ENCODE measurements at places on chromosomes 7 and 10. TPM values are rescaled to one million over a fixed set of nuclear protein-coding genes. Genes with fewer than 3 reads are reported as not detected.

FZD1 gene
- 12.1 TPM for total RNA-seq

SUFU gene
- total RNA-seq, result 8.0 TPM

EMX2 gene
- total RNA-seq, result 0.42 TPM

DNA sequence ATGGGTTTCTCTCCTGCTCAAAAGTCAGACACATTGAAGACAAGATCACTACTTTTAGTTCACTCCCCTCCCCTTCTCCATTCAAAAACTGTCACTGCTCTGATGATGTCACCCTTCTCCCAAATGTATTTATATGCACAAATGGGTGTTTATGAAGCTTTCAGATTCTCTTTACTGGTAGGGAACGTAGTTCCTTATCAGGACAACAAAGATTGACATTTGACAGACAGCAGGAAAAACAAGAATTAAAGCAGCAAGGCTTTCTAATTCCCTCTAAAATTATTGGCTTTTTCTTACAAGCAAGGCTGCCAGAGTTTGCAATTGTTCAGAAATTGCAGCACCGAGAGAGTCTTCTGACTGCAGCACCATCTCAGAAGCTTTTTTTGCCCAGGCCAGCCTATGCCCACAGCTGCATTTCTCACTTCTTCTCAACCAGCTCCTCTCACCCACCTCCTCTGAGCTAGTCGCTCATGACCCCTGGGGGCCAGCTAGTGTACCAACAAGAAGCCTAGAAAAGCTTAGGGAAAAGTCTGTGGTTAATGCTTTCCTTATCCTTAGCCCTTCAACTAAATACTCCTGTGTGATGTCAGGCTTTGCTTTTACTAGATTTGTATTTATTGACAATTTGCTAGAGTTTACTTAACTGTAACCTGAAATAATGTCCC lies 265.1 kb downstream of the HTR7 start:
- peak; percentile 35 for DNase-seq

DNA sequence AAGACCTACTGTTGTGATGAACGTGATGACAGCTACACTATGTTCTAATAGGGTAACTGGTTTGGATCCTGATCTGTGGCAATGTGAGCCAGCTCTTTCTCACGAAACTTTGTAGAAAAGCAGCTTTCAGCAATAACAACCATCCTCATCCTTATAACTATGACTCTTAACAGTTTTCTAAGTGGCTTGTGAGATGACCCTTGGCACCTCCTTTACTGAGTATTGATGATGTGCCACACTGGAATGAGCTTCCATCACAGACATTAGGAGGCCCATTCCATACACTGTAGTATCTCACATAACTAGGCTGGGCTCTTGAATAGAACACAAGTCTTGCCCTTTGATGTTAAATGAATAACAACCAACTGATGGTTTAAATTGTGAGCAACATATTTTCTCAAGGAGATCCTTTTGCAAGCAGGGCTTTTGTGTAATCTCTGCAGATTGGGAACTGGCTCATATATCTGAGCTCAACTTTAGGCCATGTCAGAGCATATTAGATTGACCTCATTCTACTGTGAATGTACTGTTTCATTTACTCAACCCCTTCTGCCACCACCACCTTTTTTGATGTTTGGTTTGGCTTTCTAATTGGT lies 46.4 kb downstream of the MYPN start:
- DNase-seq, result no peak

DNA sequence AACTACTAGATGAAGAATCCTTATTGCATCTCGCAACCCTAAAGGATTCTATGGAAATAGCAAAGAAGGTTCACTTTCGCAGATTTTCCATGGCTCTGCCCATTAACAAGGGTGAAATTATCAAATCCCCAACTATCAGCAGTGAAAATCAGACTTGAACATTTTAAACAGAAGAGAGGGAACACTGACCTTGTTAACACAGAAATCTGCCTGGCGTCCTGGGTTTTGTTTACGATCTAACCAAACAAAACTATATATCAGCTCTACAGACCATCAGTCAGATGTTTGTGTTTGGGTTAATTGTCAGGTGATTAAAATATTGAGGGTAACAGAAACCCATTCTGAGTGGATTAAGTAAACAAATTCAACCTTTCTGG lies 1.9 kb downstream of the CTTNBP2 start:
- no peak for DNase-seq

DNA sequence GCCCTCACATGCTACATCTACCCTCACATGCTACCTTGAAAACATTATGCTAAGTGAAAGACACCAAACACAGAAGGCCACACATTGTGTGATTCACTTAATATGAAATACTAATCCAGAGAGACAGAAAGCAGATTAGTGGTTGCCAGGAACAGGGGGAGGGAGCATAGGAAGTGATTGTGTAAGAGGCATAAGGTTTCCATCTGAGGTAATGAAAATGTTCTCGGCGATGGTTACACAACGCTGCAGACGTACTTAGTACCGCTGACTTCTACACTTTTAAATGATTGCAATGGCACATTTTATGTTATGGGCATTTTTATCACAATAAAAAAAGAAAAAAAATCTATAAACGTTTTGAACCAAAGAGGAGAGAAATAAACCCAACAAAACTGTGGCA lies 742.3 kb downstream of the TYW1 start:
- DNase-seq, result no peak

DNA sequence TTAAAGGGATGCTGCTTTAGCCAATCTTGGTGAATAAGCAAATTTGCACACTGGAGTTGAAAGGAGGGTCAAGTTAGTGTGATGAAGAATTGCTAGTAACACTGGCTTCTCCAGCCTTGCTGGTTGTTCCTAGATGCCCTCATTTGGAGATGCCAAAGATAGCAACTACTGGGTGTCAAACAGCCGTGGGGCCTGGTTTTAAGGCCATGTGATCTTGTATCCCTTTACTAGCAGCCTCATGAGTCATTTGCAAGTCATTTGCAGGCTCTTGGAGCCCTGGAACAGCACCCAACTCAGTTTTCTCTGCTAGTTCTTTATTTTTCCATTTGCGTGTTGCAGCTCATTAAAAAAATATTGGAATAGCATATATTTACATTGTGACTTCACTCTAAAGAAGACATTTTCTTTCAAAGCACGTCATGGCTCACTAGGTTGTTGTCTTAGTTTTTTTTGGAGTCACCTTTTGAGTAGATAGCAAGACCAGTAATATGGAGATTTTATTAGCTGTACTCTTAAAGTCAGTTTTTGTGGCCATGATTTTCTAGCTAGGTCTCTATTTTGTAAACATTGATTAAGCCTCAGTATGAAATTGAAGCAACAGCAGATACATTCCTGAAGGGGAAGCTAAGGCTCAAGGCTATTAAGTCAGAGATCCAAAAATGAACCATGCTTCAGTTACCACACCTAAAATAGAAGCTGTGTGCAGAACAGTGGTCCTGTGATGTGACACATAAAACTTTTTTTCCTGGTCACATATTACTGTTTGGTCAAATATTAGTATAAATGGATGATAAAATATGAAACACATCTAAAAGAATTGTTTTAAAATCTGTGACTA lies 1.3 kb downstream of the LSMEM1 start:
- peak; percentile 33 for DNase-seq

DNA sequence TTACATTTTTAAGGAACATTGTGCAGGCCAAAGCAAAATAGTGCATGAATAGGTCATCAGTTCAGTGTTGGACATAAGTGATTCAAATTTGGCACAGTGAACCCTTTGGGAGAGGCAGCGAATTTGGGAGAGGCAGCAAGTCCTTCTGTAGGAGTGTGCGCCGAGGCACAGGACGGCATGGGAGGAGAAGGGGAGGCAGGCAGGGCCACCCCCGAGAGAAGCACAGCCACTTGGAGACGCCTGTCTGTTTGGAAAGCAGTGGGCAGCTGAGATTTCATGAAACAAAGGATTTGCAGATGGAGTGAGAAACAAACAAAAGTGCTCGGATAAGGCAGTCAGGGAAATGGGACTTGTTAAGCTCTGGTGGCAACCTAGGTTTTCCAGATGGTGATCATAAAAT lies 30.6 kb downstream of the VIPR2 start:
- DNase-seq, result no peak

DNA sequence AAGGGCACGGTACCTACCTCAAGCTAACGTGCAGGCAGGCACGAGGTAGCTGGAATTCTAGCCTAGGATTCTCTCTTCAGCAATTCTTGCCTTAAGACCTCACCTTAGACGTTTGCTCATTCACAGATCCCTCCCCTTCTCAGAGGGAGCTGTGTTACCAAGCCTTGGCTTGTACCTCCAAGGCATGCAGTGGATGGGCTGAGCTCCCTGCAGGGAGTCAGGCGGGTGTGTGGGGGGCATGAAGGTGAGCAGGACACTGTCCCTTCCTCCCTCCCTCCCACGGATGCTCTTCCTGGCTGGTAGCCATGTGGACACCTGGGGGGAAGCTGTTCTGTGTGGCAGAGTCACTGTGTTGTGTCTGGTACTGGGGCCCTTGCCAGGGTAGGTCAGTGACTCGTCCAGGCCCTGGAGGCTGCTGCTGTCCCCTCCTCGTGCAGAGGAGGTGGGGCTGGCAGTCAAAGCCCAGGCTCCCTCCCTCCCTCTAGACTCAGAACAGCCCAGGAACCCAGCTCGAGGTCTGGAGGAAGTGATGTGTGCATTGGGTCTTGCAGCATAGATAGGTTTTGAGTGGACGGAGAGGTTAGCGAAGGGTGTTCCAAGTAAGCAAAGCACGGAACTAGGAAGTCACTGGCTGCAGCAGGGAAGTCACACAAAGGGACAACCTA lies 222.2 kb upstream of the SH2B2 start:
- peak; percentile 54 for DNase-seq
